Ecto neural progenitor cell (in vitro differentiated cells): ENCODE measurements at places on chromosomes 13 and 19.

GRCh38 chr19:46000491-46001246 lies 5.4 kb downstream of the CCDC61 start:
- DNase-seq: peak; percentile 73

DNA sequence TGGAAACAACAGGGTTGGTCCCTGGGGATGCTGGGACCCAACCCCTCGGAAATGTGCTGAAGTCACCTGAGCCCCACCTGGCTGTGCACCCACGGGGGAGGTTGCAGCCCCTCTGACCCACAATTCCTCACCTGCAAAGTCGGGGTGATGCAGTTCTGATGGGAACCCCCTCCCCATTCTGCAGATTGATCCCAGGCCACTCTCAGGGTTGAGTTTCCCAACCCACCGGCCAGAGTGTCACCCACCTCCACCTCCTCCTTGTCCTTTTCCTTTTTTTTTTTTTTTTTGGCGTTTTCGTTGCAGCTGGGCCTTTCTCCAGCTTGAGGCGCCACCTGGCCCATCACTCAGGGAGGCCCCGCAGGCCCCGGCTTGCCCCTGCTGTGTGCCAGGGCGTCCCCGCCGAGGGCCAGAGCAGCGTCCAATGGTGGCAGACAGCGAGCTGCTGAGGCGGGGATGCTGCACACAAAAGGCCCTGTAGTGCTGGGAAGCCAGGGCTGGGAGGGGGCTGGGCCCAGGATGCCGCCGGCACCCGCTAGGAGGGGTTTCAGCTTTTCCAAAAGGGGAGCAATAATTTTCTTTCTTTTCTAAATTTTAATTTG lies 4.6 kb downstream of the PIK3R2 start:
- peak; percentile 71 for DNase-seq

DNA sequence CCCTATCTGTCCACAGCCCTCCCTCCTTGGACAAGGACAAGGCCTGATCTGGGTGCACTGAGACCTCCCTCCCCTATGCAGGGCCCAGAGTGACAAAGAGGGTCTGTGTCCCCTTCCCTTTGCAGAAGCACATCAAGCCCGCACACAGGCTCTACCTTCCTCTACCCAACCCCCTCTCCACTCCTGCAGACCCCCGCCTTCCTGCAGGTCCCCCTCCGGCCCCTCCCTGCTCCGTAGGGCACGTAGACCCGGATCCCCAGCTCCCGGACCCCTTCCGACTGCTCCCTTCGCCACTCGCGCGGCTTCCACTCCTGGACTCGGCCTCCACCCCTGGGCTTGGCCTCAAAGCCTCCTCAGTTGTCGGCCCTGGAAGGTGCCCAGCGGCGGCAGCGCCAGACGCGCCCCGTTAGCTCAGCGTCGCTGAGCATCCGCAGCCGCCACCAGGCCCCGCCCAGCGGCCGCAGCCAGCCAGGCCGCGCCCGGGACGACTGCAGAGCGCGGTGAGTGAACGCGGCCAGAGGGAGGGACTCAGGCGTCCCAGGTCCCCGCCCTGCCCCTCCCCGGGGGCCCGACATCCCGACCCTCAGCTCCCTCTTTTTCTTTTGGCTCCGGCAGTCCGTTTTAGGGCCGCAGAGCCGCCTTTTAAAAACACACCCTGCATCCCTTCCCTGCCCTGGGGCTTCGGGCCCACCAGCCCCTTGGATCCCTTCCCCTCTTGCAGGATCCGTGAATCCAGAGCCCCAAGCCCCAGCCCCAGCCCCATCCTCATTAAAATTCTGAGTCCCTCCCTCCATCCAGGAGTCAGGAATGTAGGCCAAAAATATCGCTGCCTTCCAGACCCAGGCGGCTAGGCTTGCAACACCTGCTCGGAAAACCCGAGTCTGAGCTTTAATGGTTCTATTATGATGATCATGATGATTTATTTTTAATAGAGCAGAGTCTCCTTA lies 1.5 kb upstream of the MYADM start:
- DNase-seq: peak; percentile 84

GRCh38 chr13:103471896-103472295 lies 405.7 kb upstream of the SLC10A2 start:
- no peak for DNase-seq

GRCh38 chr19:19006213-19006612 lies 27.1 kb downstream of the SUGP2 start:
- DNase-seq: no peak

GRCh38 chr19:12779162-12779993 lies 4.0 kb upstream of the HOOK2 start:
- peak; percentile 59 for DNase-seq

DNA sequence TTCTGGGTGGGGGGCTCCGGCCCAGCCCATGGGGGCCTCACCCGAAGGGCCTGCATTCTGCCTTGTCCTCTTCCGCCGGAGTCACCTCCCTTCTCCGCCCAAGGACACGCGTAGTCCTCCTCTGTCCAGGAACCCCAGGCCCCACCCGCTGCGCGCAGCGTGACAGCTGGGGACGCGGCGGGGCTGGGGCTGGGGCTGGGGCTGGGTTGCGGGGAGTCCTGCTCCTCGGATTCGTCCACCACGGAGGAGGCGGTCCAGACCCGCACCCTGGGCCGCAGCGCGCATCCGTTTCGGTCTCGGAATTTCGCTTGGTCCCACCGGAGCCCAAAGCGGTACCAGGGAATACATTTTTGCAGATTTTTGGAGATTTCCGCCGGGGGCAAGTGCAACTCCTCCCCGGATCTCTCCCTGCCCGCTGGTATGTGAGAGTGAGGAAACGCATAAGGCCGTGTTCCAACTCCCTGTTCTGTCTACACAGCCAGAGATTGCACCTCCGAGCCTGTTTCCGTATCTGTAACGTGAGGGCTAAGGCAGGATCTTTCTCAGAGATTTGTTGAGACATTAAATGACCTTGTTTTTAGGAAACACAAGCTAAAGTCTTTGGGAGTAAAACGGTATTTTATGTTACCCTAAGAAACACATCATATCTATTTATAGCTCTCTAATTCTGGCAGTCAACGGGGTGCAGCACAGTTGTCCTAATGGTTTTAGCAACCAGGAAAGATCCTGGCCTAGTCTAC lies at the start of gene COX7A1:
TSS of gene COX7A1 (minus strand) at position 96 of the 740 bp plus-strand sequence. CDS start at position 56, 40 bp downstream.
- DNase-seq: no peak

DNA sequence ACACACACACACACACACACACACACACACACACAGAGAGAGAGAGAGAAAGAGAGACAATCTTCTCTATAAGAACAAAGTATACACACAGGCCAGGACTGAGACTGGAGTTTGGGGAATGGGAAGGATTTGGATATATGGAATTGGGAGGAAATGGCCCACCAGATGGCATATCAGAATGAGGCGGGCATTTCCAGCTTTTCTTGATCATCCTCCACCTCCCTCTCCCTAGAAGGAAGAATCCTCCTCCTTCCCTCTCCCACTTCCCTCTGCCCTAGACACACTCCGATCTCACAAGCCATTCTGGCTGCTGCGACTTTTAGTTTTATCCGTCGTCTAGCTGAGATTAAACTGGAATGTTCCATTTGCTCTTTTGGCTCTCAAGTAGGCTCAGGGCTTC lies 10.0 kb upstream of the CEBPG start:
- DNase-seq: no peak
